Amniotic epithelial cell (primary cell): ENCODE measurements at places on chromosomes 1 and 21.
A peak's percentile ranks its signal among the peaks of the same experiment; 100 is the strongest.

DNA sequence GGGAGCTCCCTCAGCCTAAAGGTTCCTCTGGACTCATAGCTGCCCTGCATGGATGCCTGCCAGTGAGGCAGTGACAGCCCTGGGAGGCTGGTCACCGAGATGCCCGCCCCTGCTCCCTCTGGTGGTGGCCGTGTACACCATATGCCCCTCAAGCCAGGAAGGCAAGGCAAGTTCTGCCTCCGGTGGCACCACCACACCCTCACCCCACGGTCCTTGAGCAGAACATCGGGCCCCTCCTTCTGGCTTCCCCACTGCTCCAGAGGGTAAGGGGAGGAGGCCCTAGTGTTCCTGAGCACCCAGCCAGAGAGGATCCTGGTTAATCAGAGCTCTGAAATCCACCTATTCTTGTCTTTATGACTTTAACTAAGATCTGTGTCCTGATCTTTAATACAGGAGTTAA, 1.5 kb upstream of the S100A14 start:
- no peak for DNase-seq

DNA sequence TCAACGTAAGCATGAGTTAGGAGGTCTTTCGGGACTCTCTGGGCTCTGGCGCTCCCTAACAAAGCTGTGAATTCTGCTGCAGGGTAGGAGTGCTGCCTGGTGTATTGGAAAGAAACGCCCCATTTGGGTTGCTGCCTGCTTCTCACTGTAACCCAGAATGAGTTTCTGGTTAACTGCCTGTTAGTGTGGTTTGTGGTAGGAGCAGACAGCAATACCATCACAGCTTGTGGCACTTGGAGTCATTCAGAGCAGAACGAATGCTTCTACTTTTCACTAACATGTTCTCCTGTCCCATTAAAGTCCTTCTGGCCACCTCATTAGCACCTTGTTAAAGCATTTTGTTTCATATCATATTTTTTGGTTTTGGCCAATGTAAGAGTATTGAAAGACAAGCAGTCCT, 18.1 kb downstream of the MAP3K7CL start:
- DNase-seq, result peak; percentile 22

DNA sequence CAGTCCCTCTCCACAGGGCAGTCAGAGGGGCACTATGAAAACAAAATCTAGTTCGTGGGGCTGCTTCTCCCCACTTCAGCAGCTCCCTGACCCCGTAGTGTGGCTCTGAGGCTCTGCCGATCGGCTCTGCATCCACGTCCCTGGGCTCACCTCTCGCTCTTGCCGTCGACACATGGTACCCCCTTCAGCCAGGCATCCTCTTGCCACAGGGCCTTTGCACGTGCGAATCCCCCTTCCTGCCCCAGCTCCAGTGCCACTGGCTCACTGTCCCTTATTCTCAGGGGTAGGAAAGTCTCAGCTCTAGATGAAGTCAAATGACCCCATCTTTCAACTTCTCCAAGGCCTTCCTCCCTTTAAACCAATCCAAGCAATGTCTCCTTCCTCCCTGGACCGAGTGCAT, 72.7 kb downstream of the KLHDC7A start:
- DNase-seq, result no peak

GRCh38 chr1:203351037-203351625, at the start of gene FMOD:
Gene FMOD, minus strand, starts transcription at chr1:203351122. Its CDS starts 2,852 bp downstream, at chr1:203348270.
- DNase-seq, result peak; percentile 48

- DNase-seq, result no peak
Measured at GRCh38 chr21:24955275-24955961, 651.9 kb downstream of the MRPL39 start.

DNA sequence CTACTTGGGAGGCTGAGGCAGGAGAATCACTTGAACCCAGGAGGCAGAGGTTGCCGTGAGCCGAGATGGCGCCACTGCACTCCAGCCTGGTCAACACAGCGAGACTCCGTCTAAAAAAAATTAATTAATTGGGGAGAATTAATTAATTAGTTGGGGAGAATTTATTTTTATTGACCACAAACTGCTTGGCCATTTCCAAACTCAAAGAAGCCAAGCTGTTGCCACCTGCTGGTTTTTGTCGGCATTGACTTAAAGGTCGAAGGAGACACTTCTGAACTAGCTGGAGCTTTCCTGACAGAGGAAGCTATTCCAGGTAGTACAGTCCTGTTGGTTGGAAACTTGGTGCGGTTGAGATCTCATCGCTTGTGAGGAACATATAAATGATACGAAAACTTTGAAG, 13.1 kb downstream of the MAP1LC3C start:
- peak; percentile 27 for DNase-seq

- no peak for DNase-seq
Measured at GRCh38 chr1:40692429-40692895, 958 bp downstream of the NFYC start.

GRCh38 chr1:61572046-61572445, 152.9 kb downstream of the TM2D1 start:
- DNase-seq, result no peak

- no peak for DNase-seq
Measured at GRCh38 chr1:227632325-227632724, 69.0 kb downstream of the ZNF678 start.
